Esophagus squamous epithelium (tissue), 5 donors: ENCODE measurements at places on chromosomes 2 and 18. TPM values are rescaled to one million over a fixed set of nuclear protein-coding genes. Genes with fewer than 3 reads are reported as not detected.
A peak's percentile ranks its signal among the peaks of the same experiment; 100 is the strongest.

The UGT1A10 gene
- total RNA-seq, result 29.3 TPM

DNA sequence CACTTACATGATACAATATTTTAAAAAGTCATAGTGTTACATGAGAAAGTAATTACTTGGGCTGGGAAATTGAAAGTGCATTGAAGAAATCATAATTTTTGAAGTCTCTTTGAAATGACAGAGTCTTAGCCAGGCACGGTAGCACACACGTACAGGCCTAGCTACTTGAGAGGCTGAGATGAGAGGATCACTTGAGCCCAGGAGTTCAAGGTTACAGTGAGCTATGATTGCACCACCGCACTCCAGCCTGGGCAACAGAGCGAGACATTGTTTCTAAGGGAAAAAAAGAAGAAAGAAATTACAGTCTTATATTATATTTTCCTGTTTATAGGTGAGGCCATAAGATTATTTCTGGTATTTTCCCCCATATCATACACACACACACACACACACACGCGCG, 9.2 kb upstream of the IAH1 start:
- no peak for DNase-seq

The PTPRM gene
- total RNA-seq, result 13.8 TPM

DNA sequence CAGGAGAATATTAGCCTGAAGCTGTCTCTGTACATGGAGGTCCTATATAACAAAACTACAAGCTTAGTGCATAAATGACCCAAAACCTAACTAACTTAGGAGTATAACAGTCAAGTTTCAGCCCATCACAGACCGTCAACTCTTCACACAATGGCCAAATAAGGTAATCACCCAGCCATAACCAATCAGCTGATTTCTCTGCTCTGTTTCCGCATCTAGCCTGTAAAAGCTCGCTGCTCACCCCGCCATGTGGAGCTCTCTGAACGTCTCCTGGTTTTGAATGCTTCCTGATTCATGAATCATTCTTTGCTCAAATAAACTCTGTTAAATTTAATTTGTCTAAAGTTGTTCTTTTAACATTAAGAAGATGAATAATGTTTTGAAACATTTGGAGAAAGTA, 593.6 kb downstream of the TMX3 start:
- DNase-seq, result no peak

GRCh38 chr2:175167076-175167791, 769 bp downstream of the ATF2 start:
- peak; percentile 1 for DNase-seq

The UGT1A5 gene
- total RNA-seq, result 6.4 TPM

The CCNT2 gene
- 29.8 TPM for total RNA-seq

DNA sequence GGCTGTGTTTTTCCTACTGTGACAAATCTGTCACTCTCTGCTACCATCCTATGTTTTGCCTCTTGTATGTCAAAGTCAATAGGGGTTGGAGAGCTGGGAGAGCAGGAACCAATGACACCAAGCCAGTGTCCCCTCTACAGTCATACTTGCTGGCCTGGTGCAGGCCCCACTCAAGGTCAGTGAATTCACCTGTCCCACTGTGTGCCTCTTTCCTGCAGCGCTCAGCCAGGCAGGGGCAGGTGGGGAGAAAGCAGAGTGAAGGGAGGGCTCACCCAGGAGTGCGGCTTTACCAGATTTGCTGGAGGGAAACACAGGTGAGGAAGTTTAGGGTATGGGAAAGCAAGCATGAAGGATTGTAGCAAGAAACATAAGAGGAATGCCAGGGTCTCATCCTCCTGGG, 114.5 kb downstream of the GYPC start:
- DNase-seq, result no peak

GRCh38 chr18:10139783-10140410, 226.1 kb downstream of the VAPA start:
- no peak for DNase-seq

- no peak for DNase-seq
Observed at GRCh38 chr2:23330214-23330613, 54.8 kb upstream of the KLHL29 start.

The CHRND gene
- not detected for total RNA-seq

- no peak for DNase-seq
Observed at GRCh38 chr2:223801736-223802135, 35.6 kb downstream of the AP1S3 start.

DNA sequence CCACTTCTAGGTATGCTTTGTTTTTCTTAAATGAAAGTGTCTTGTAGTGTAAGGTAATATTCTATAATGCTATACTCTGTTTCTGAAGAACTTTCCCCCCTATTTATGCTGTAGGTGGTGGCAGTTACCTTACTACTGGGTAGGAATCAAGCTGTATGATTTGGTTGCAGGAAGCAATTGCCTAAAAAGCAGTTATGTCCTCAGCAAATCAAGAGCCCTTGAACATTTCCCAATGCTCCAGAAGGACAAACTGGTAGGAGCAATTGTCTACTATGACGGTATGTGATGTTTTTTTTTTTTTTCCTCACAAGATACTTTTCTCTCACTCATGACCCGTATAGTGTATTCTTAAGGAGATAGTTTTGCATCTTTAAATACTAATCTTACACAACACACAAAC, 77.0 kb downstream of the GPD2 start:
- DNase-seq, result no peak

- no peak for DNase-seq
Observed at GRCh38 chr2:46002507-46002883, 294.7 kb upstream of the EPAS1 start.

DNA sequence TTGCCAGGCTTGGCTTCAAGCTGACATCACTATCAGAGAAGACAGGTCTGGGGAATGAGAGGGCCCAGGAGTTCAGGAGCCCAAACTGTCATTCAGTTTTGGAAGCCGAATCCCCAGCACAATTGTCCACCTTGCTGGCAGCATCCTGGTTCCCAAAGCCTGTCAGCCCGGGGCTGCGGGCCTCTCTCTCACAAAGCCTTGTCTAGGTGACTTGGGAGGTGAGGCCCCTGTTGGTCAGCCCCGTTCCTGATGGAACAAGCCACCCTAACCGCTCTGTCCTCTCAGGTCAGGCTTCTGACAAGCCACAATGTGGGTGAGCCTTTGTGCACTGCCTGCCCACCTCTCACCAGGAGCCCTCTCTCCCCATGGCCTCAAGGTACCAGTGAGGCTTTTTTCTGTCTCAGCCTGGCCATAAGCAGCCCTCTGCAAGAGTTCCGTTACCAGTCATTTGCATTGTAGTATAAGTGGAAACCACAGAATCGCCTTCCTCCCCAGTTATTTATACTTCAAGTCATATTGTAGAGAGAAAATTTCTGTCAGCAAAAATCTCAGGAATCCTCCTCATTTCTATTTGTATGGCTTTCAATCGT, 100.6 kb downstream of the MSH2 start:
- DNase-seq, result no peak

GRCh38 chr2:15756882-15757819, 165.5 kb downstream of the DDX1 start:
- DNase-seq, result no peak
